ENCODE measurements at places on chromosomes 7 and 10.

GRCh38 chr7:8249121-8249520, 12.8 kb downstream of the ICA1 start:
- no peak overlapping the region for H3K4me3 ChIP-seq
- no peak overlapping the region for H3K27ac ChIP-seq
- no peak for DNase-seq

DNA sequence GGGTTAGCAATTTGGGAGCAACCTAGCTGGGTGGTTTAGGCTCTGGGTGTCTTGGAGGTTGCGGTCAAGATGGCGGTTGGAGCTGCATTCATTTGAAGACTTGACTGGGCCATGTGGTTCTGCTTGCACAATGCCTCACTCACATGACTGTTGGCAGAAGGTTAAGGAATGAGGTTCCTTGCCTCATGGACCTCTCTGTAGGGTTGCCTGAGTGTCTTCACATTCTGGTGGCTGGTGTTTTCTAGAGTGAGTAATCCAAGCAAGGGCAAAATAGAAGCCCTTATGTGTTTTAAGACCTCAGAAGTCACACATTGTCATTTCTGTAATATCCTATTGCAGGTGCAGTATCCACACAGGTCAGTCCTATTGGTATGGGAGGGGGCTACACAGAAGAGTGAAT, 52.0 kb downstream of the CDK14 start:
- H3K4me1 ChIP-seq: no peaks in the 10 kb centered on the region
- no peak overlapping the region for H3K27ac ChIP-seq
- no peak for DNase-seq
- H3K4me3 ChIP-seq: no peak overlapping the region

GRCh38 chr10:110843031-110843430, 28.7 kb upstream of the PDCD4 start:
- no peak overlapping the region for H3K4me3 ChIP-seq
- no peak for DNase-seq
- no peaks in the 10 kb centered on the region for H3K36me3 ChIP-seq
- H3K27me3 ChIP-seq: peaks cover 16% of the 10 kb centered on the region
- H3K27ac ChIP-seq: no peak overlapping the region

DNA sequence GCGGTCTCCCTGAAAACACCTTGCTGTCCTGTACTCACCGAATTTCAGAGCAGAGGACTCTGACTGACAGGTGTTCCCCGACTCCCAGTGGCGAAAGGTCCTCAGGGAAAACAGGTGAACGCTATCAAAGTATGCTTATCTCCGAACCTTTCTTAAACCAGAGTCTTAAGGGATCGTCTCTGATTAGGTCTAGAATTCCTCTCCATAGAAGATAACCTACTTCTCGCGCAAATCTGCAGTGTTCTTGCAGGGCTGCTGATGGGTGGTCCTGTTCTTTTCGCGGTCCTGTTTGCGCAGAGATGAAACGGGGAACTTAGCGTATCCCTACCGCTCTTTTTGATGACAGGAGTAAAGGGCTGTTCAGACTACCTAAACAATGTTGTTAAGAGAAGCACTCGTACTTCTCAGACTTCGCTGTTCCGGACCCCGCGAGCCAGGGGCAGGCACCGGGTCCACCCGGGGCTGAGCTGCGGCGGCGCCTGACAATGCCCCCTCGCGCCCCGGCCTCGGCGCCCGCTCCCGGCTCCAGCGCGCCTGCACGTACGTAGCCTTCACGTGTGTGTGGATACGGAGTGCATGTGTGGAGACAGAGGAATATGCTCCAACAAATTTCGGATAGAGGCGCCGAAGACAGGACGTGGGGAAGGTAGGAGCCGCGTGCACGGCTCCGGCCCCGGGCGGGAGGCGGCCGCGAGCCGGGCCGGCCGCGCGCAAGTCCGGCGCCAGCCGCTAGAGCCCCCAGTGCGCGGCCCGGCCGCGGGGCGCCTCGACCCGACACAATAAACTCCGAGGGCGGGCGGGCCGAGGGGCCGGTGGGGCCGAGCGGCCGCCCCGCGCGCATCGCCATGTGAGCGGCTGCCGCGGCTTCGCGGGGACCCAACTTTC, 766 bp upstream of the ZMYND11 start:
- peak overlapping the region; percentile 96 for H3K27ac ChIP-seq
- peaks cover 14% of the 10 kb centered on the region for H3K4me1 ChIP-seq
- H3K36me3 ChIP-seq: no peaks in the 10 kb centered on the region

DNA sequence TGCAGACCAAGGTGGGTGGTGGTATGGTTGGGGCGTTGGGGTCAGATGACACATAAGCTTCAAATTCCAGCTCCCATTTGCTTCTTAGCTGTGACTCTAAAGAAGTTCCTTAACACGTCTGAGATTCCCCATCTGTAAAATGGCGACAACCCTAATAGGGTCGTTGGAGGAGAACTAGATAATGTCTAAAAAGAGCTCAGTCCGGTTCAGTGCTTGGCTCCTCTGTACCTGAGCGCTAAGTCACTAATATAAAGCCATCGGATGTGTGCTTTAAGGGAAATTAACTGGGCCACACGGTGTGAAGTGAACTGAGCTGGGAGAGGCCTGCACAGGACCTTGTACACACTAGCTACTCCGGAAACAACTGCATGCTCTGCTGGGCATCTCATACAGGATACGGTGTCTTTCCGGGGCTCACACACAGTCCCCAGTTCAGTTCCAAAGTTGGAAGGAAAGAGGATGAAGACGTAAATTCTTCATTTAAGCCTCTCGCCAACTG, 476 bp upstream of the ZFYVE27 start:
- DNase-seq: no peak
- peaks cover 9% of the 10 kb centered on the region for H3K4me1 ChIP-seq
- H3K27ac ChIP-seq: peak overlapping the region; percentile 50
- H3K36me3 ChIP-seq: peaks cover 9% of the 10 kb centered on the region
- no peak overlapping the region for H3K4me3 ChIP-seq
- no peaks in the 10 kb centered on the region for H3K27me3 ChIP-seq

DNA sequence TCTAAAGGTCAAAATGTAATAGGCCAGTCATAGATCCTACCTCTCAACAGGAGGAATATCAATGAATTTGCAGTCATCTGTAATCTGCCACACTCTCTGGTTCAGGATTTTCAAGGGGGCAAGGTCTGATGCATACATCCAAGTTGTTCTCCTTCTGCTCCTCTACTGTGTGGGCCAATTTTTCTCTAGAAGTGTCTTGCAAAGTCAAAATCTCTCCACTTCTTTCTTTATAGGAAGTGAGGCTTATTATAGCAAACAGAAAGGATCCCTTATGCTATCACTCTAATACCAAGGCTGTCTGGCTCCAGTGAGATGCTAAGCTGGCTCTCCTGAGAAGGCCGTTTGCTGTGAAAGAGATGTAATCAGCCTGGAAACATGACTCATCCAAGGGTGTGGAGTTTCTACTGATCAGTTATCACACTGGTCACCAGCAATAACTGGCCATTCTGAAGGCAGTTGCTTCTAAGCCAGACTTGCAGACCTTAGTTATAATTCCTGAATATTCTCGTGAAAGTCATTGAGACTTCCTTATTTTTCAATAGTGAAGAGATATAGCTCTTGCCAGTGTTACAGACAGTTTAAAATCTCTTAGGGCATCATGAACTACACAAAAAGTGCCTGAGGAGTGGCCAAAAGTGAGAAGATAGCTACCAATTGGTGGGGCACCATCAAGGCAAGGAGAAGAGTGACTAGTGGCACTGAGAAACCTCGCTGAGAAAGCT, 43.2 kb upstream of the LRGUK start:
- H3K27me3 ChIP-seq: no peaks in the 10 kb centered on the region
- no peak overlapping the region for H3K27ac ChIP-seq
- no peaks in the 10 kb centered on the region for H3K36me3 ChIP-seq
- no peaks in the 10 kb centered on the region for H3K4me1 ChIP-seq
- peak; percentile 16 for DNase-seq

- no peaks in the 10 kb centered on the region for H3K27me3 ChIP-seq
- H3K27ac ChIP-seq: no peak overlapping the region
- H3K4me1 ChIP-seq: peaks cover 24% of the 10 kb centered on the region
- no peak overlapping the region for H3K4me3 ChIP-seq
These were observed 5.8 kb downstream of the UNC5B start for GRCh38 chr10:71218046-71218650.

GRCh38 chr7:73602721-73603651, 21.3 kb downstream of the MLXIPL start:
- H3K4me3 ChIP-seq: no peak overlapping the region
- no peaks in the 10 kb centered on the region for H3K4me1 ChIP-seq
- DNase-seq: no peak
- H3K36me3 ChIP-seq: no peaks in the 10 kb centered on the region

- peaks cover 7% of the 10 kb centered on the region for H3K4me1 ChIP-seq
- no peaks in the 10 kb centered on the region for H3K27me3 ChIP-seq
- no peaks in the 10 kb centered on the region for H3K36me3 ChIP-seq
These were observed 37.5 kb downstream of the ENO4 start for GRCh38 chr10:116886772-116887171.
